ENCODE measurements at places on chromosomes 1 and 21.

DNA sequence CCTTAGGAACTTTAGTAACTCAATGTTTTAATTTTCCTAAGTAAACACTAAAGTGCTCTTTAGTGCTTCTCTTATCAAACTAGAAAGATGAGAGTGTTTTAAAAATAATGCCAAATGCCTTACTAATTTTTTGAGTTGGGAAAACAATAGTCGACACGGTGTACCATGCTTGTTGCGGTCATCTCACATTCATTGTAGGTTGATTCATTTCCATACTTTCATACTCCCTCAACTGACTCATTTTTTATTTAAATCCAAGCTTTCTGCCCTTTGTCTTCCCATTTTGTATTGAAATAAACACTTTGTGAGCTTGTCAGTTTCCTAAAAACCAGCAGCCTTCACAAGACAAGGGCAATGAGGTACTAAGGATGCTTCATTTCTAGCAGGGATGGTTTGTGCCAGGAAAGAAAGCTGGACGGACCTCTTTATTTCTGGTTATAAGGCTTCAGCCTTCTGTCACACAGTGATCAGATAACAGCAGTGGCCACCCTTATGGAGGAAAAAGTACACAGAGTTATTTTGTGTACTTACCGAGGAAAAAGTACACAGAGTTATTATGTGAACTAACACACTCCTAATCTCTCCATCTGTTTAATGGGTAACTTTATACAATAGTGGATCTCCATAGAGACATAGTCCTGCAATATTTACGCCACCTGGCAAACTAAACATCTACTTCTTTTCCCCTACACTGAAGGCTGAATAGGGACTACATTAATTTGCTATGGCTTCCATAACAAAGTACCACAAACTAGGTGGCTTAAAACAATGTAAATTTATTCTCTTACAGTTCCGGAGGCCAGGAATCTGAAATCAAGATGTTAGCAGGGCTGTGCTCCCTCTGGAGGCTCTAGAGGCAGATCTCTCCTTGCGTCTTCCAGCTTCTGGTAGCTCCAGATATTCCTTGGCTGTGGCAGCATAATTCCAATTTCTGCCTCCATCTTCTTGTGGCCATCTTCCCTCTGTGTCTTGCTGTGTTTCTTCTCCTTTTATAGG lies 13.0 kb upstream of the CCDC190 start:
- no peak overlapping the region for H3K27ac ChIP-seq
- no peaks in the 10 kb centered on the region for H3K27me3 ChIP-seq
- H3K4me1 ChIP-seq = peaks cover 4% of the 10 kb centered on the region

GRCh38 chr1:65065524-65066418 lies 82.2 kb upstream of the AK4 start:
- peak overlapping the region; percentile 96 for H3K4me3 ChIP-seq
- peak; percentile 45 for DNase-seq
- H3K27ac ChIP-seq = peak overlapping the region; percentile 98
- peaks cover 10% of the 10 kb centered on the region for H3K4me1 ChIP-seq
- H3K36me3 ChIP-seq = no peaks in the 10 kb centered on the region
- H3K27me3 ChIP-seq = no peaks in the 10 kb centered on the region

- no peaks in the 10 kb centered on the region for H3K4me1 ChIP-seq
- H3K27ac ChIP-seq = no peak overlapping the region
- no peaks in the 10 kb centered on the region for H3K36me3 ChIP-seq
- H3K4me3 ChIP-seq = no peak overlapping the region
Observed at GRCh38 chr1:185835191-185835590, 101.0 kb downstream of the HMCN1 start.

GRCh38 chr1:33516428-33516827 lies 44.0 kb downstream of the ZSCAN20 start:
- no peaks in the 10 kb centered on the region for H3K36me3 ChIP-seq
- DNase-seq = no peak
- H3K4me1 ChIP-seq = no peaks in the 10 kb centered on the region
- H3K4me3 ChIP-seq = no peak overlapping the region
- no peak overlapping the region for H3K27ac ChIP-seq
- no peaks in the 10 kb centered on the region for H3K27me3 ChIP-seq

DNA sequence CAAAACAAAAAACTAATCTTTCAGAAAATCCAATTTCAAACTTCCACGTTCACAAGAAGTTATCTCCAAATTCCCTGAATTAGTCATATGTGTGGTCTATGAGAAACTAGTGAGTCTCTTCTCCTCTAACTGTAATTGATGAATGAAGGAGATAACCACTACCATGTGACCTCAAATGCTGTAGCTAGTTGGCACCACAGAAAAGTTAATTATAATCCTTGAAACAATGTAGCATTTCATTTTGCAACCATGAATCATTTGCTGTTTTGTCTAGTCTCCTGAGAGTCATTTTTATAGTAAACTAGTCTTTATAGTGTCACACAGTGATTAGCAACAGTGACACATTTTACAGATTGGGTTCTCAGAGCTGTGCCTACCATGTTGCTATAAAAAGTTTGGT lies 287.5 kb downstream of the LRRIQ3 start:
- H3K4me3 ChIP-seq = no peak overlapping the region
- no peaks in the 10 kb centered on the region for H3K27me3 ChIP-seq
- no peak for DNase-seq
- H3K27ac ChIP-seq = no peak overlapping the region
- H3K36me3 ChIP-seq = no peaks in the 10 kb centered on the region
- H3K4me1 ChIP-seq = no peaks in the 10 kb centered on the region

DNA sequence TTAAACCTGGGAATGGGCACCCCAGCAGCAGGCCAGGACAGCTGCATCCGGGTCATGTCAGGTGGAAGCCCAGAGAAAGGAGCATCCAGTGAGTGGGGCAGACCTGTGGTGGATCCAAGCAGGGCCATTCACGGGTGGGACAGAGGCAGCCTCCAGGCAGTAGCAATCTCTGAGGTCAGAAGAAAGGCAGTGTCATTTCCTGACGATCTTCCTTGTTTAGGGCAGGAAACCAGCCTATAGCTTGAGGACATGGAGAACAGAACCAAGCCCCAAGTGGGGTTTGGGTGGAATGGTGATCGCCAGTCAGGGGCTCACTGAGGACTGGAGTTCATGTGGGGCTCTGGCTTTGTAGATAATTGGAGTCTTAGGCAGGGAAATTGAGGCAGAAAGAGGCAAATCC lies 209.4 kb downstream of the HIVEP3 start:
- DNase-seq = no peak
- no peaks in the 10 kb centered on the region for H3K27me3 ChIP-seq
- H3K36me3 ChIP-seq = no peaks in the 10 kb centered on the region
- H3K4me1 ChIP-seq = no peaks in the 10 kb centered on the region

DNA sequence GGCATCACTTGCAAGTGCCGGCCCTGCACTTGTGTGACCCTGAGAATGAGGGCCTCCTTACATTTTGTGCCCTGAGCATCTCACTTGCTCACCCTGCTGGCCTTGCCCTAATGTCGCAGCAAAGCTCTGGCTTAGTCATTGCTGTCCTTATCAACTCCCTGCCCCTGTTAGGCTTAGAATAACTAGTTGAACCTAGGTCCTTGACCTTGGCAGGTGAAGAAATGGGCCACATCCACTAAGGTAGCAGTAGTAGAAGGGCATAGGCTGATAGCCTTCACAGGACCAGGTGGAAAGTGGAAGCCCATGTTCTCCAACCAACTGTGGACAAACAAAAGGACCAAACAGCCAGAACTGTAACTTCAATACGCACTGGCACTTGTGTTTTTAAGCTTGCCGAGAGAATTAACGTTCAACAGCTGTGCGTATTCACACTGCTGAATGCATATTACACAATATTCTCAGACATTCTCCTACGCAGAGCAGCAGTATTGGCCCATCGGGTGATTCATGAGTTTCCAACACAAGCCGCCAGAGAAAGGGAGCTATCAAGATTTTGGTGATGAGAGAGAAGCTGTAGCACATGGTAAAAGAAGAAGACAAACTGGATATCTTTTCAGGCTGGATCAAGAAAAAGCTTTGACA lies 27.7 kb upstream of the PTGFRN start:
- H3K27me3 ChIP-seq = no peaks in the 10 kb centered on the region
- H3K36me3 ChIP-seq = no peaks in the 10 kb centered on the region
- no peak overlapping the region for H3K4me3 ChIP-seq
- no peak for DNase-seq
- H3K4me1 ChIP-seq = no peaks in the 10 kb centered on the region
- H3K27ac ChIP-seq = no peak overlapping the region

- no peak for DNase-seq
- no peaks in the 10 kb centered on the region for H3K4me1 ChIP-seq
- H3K4me3 ChIP-seq = no peak overlapping the region
- H3K36me3 ChIP-seq = no peaks in the 10 kb centered on the region
- no peak overlapping the region for H3K27ac ChIP-seq
- H3K27me3 ChIP-seq = no peaks in the 10 kb centered on the region
Observed at GRCh38 chr21:36948686-36949085, 17.8 kb downstream of the HLCS start.

DNA sequence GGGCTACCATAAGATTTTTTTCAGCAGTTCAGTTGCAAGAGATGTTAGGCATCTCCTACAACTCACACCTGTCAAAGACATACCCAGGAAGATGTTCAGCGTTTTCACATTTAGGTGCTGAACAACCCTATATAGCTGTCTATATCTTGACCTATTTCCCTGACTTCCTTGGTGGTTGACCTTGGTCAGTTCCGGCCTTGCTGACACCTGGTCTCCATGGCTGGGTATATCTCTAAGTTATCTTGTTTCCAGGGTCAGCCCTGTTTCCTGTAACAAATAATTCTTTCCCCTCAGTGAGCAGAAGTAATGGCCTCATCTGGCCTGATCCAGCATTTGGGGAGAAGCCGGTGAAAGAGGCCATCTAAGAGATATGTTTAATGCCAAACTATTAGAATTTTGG lies 2.4 kb upstream of the BTG2 start:
- no peaks in the 10 kb centered on the region for H3K36me3 ChIP-seq
- DNase-seq = no peak
- no peaks in the 10 kb centered on the region for H3K4me1 ChIP-seq
- H3K27me3 ChIP-seq = no peaks in the 10 kb centered on the region
- H3K4me3 ChIP-seq = no peak overlapping the region
- no peak overlapping the region for H3K27ac ChIP-seq

DNA sequence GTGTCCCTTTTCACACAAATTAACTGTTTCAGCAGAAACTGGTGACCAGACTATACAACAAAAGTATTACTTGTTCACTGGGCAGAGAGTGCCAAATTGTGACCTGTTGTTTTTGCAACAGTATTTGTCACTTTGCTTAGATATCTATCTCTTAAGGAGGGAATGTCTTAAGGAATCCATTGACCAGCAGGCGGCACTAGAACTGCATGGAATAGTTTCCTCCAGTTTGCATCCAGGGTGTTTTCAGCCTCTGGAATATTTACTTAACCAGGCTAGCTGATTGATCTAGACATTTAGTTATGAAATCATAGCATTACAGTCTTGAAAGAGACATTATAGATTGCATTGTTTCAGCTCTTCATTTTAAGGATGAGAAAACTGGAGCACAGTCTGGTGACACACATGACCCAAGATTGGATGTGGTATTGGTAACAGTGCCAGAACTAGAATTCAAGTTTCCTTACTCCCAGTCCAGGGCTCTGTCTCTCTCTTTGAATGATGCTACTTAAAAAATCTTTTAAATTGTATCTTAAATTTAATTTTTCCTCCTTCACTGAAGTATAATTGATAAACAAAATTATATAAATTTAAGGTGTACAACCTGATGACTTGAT lies 16.9 kb downstream of the RPTN start:
- H3K27ac ChIP-seq = no peak overlapping the region
- H3K4me1 ChIP-seq = no peaks in the 10 kb centered on the region
- no peaks in the 10 kb centered on the region for H3K36me3 ChIP-seq
- peak; percentile 75 for DNase-seq
- H3K27me3 ChIP-seq = no peaks in the 10 kb centered on the region

DNA sequence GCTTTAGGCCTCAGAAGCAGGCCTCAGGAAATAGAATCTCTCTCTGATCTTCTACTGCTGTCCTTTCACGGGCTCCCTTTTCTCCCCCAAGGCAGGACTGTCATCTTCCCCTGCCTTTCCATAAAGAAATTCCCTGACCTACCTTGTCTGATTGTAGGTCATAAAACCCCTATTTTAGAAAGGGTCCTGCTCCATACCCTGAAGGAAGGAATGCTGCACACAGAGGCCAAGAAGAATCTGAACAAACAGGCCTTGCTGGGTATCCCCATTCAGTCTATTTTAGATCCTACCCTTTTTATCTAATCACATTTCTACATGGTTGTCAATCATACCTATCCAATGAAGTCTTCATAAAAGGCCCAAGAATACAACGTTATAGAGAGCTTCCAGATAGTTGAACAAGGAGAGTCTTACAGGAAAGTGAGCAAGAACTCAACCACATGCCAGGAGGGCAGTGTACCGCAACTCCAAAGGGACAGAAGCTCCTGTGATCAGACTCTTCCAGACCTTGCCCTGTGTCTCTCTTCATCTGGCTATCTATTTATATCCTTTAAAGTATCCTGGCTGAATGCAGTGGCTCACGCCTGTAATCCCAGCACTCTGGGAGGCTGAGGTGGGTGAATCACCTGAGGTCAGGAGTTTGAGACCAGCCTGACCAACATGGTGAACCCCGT lies 93.1 kb downstream of the SLC16A1 start:
- H3K4me3 ChIP-seq = no peak overlapping the region
- H3K4me1 ChIP-seq = no peaks in the 10 kb centered on the region
- no peaks in the 10 kb centered on the region for H3K36me3 ChIP-seq
- H3K27ac ChIP-seq = no peak overlapping the region
- DNase-seq = no peak

DNA sequence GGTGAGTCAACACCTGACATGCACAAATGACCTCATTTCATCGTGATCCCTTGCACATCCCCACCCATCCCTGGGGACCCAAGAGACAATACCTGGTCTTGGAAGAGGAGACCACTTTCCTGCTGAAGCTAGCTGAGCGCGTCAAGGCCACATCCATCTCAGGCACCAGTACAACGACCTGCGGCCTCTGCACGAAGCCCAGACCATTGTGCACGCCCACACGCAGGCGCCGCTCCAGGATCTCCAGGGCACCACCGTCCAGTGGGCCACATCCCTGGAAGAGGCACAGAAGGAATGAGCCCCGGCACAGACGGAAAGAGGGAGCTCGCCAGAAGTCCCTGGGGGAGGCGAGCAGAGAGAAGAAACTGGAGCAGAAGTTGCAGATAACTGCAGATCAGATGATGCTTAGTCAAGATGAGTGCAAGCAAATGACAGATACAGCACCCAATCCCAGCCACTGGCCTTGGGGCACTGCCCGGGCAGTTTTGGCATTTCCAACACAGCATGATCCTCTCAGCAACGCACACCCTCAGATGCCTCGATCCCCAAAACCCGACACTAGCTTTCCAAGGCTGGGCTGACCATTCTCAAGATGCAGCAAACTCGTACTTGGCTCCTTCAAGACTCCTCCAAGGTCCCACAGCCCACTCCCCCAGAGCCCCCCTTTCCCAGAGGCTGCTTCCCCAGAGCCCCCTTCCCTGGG lies 44.1 kb downstream of the NPHP4 start:
- no peaks in the 10 kb centered on the region for H3K36me3 ChIP-seq
- no peaks in the 10 kb centered on the region for H3K4me1 ChIP-seq
- DNase-seq = no peak

GRCh38 chr1:85596947-85597346 lies 16.4 kb downstream of the CCN1 start:
- H3K27me3 ChIP-seq = no peaks in the 10 kb centered on the region
- DNase-seq = no peak
- no peaks in the 10 kb centered on the region for H3K36me3 ChIP-seq
- H3K4me1 ChIP-seq = no peaks in the 10 kb centered on the region
- no peak overlapping the region for H3K4me3 ChIP-seq

Data from prostate gland (tissue), 2 donors.